AML-193 (cell line): ENCODE measurements at places on chromosomes 6 and 20.

DNA sequence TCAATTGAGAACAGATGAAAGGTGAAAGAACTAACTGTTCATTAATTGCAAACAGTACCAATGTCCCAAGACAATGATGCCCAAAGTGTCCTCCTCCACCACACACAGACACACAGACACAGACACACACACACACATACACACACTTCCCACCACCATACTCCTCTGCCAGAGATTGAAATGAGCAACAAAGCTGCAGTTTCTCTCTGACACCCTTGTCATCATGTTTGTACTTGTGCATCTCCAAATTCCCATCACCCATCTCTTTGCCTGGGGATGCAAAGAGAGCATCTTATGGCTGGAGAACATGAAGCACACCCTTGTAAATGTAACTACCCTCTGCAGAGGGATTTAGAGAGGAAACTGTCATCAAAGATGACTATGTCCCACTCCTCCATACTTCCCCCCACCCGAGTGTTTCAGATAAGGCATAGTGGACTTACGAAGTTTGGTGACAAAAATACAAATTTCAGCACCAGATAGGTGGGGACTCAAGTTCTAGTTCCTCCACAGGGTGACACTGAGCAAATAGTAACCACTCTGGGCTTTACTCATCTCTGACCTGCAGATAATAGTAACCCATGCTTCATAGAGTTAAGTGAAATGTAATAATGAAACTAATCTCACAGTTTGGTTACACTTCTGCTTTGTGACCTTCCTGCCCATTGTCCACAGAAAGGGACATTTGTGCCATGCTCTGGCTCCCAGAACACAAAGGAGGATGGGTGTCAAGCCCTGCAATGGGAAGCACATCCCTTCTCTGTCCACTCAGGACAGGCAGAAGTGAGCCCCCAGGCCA is 8.7 kb downstream of the MAFB start:
- no peak for DNase-seq

DNA sequence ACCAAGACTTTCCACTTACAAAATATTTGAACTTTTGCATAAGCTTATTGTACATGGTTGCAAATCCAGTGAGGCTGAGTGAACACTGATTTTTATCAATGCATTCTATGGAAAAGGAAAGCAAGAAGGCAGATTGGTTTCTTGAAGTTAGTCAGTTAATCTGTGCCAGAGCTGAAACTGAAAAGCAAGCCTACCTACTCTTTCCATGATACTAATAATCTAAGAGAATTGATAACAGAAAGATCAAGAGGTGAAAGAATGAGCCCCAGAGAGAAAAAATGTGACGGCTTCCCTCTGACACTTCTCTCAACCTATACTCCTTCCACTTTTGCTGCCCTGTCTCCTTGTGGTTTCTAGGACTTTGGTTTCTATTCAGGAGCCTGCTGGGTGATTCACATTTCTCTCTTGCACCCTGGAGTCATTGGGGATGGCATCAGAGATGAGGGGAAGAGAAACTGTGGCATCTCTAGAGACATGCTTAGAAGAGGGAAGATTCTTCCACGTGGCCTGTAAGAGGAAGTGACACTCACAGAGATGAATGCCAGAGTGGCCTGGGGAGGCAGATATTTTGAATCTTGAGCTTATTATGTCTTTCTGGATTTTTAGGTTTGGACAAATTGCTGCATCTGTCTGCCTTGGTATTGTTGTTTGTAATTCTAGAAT is 158.6 kb upstream of the RIMS1 start:
- DNase-seq = no peak

- DNase-seq = no peak
These were observed 161.2 kb upstream of the NRSN1 start for GRCh38 chr6:23964865-23965264.

DNA sequence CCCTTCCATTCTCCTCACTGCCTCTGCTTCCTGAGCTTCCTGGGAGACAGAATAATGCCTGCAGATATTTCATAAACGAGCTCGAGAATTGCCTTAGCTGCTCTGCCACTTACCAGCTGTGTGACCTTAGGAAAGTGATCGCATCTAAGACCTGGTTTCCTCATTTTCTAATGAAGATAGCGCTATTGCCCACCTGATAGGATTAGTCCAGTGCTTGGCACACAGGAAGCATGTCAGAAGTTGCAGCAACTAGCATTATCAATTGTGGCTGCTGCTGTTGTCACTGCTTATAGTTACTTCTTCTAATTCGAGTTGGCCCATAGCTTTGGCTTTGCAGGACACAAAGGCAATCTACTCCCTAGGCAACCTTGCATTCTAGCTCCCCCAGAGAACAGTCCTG is 305.5 kb upstream of the SGK1 start:
- DNase-seq = no peak

- DNase-seq = no peak
These were observed 35.1 kb downstream of the SYNJ2 start for GRCh38 chr6:158016571-158017383.

DNA sequence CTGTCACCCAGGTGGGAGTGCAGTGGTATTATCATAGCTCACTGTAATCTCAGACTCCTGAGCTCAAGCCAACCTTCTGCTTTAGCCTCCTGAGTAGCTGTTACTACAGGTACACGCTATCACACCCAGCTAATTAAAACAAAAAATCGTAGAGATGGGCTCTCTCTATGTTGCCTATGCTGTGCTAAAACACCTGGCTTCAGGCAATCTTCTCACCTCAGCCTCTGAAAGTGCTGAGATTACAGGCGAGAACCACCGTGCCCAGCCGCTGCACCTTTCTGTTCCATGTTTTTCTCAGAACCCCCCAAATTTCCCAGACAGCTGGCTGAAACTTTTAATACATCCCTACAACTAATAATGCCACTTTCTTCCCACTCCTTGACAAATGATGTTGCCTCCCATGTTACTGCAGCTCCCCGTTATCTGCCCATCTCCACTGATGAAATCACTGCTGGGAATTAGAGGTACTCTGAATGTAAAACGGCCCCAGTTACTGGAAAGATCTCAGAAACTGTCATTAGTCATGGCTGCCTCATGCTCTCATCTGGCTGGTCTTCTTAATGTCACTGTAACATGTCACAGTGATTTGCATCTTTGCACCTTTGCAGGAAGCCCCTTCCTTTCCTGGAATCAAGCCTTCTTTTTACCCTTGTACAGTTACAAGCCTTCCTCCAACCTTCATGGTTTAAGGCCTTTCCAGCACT is 697.5 kb downstream of the PRKN start:
- no peak for DNase-seq

- DNase-seq = no peak
These were observed 351.2 kb upstream of the RUNX2 start for GRCh38 chr6:44976677-44977641.

DNA sequence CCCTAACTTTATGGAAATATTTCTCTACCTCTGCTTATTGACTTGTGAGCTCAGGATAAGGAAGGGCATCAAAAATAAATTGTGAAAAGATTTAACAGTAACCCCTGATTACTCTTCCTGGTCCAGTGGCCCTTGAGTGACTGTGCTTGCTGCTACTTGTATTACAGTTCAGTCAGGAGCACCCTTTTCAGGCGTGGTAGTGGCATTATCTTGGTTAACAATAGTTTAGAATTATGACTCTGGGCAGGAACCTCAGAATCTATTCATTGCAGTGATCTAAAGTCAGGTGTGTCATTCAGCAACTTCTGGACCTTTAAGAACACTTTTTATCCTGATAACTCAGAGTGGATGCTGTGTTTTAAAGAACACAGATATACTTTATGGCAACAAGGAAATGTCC is 43.4 kb downstream of the FAM135A start:
- no peak for DNase-seq

GRCh38 chr6:64996301-64996700 is 710.7 kb downstream of the EYS start:
- no peak for DNase-seq

GRCh38 chr20:1625083-1625690 is 5.4 kb upstream of the SIRPB1 start:
- DNase-seq = no peak
